ENCODE measurements at places on chromosomes 7 and 10.

DNA sequence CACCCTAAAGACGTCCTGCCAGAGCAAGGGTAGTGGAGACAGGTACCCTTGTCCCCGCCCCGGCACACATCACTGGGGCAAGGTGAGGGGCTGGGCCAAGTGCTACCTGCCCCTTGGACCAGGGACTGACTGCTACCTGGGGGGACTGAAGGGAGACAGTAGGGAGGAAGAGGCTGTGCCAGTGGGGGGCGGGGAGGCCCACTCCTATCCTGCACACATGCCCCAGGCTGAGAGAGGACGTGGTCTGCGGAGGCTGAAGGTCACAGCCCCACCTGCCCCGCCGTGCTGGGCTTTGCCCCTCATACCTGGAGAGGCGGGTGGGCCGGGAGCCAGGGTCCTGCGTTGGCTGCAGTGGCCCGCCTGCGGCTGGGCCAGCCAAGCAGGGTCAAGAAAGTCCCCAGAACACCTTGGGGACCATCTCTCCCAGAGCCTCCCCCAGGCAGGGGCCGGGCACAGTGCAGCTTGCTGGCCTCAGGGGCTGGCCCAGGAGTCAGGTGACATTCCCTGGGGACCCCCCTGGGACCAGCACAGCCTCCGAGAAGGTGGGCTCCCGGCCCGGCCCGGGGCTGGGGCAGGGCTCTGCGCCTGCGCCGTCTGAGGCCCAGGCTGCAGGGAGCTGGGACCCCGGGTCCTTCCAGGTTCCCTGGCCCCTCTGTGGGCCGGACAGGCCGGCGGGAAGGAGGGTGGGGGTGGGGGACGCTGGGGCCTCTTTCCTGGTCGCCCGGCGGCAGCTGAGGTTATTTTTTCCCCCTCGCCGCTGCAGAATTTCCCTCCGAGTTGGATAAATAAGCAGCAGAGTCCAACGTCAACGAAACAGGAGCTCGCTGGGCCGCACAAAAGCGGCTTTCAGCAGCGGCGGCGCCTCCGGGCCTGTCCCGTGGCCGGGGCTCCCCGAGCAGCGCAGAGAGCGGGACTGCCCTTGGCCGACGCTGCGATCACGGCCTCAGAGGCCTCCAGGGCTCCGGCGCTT, 9.8 kb upstream of the FZD9 start:
- DNase-seq, result no peak

DNA sequence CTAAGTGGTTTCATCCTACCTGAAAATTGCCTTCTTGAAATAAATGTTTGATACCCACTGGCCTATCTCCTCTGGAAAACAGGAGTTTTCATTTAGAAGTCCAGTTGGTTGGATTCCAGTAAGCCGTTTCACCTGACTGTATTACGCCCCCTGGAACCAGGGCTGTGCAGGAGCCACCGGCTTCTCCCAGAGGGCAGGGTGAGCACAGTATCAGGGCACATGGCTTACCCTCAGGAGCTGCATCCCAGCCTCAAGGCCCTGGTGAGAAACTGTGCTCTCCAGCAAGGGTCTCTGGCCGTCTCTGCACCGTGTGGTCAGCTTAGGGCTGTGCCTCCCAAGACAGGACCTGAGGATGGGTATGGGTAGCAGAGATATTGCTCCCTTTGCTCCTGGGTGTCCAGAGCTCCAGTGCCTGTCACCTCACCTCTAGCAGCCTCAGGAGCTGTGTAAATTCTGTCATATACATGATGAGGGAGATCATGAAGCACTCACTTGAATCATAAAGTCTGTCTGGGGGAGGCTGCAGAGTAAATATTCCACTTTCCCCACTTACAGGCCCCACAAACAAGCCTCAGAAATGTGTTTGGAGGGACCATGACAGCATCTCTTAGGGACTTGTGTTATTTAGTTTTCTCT, 109.6 kb upstream of the SAMD8 start:
- DNase-seq, result no peak

GRCh38 chr10:96440361-96441292, 73.1 kb downstream of the TLL2 start:
- no peak for DNase-seq

DNA sequence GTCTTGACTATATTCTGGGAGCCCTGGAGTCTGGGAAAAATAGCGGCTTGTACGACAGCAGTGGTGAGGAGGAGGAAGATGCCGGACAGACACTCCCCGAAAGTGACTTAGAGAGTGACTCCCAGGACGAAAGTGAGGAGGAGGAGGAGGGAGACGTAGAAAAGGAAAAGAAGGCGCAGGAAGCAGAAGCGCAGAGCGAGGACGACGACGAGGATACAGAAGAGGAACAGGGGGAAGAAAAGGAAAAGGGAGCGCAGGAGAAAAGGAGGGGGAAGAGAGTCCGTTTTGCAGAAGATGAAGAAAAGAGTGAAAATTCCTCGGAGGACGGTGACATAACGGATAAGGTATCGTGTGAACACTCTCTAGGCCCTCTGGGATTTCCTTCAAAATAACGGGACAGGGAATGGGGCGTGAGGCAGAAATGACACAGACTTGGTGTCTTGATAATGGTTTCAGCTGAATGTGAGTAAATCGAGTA, 908 bp downstream of the NOM1 start:
- no peak for DNase-seq

GRCh38 chr7:155213385-155213784, 84.3 kb upstream of the INSIG1 start:
- DNase-seq, result peak; percentile 47

- no peak for DNase-seq
Measured at GRCh38 chr7:52695973-52696595, 339.3 kb upstream of the POM121L12 start.
